CD4-positive, alpha-beta T cell treated with Interleukin-10 for 1 hour (primary cell): ENCODE measurements at places on chromosomes 11 and 22.
A peak's percentile ranks its signal among the peaks of the same experiment; 100 is the strongest.

- DNase-seq: no peak
Measured at GRCh38 chr11:69984457-69985261, 93.5 kb upstream of the ANO1 start.

GRCh38 chr11:91295591-91295990 is 929.0 kb upstream of the FAT3 start:
- DNase-seq: no peak

GRCh38 chr11:70322666-70323065 is 52.2 kb downstream of the PPFIA1 start:
- DNase-seq: no peak

- no peak for DNase-seq
Measured at GRCh38 chr11:116950210-116950609, 112.8 kb upstream of the APOA1 start.

GRCh38 chr11:101803651-101804050 is 111.2 kb upstream of the CEP126 start:
- no peak for DNase-seq

- DNase-seq: no peak
Measured at GRCh38 chr22:46652847-46653331, 32.7 kb downstream of the GRAMD4 start.

GRCh38 chr11:30990625-30991296 is 378.8 kb downstream of the DCDC1 start:
- DNase-seq: no peak

GRCh38 chr11:131945706-131946105 is 575.3 kb downstream of the NTM start:
- no peak for DNase-seq

GRCh38 chr22:44671742-44672141 is 30.3 kb upstream of the PRR5 start:
- DNase-seq: peak; percentile 45

- no peak for DNase-seq
Measured at GRCh38 chr11:198236-198806, 5.4 kb downstream of the SCGB1C1 start.

- no peak for DNase-seq
Measured at GRCh38 chr11:77968337-77968736, 26.1 kb downstream of the INTS4 start.

- no peak for DNase-seq
Measured at GRCh38 chr22:36147196-36147791, 13.3 kb downstream of the APOL3 start.

- DNase-seq: no peak
Measured at GRCh38 chr22:43506487-43506886, 94.7 kb downstream of the MPPED1 start.

- DNase-seq: no peak
Measured at GRCh38 chr11:35917676-35918075, 26.2 kb upstream of the LDLRAD3 start.

GRCh38 chr22:37618674-37619073 is 10.0 kb downstream of the GGA1 start:
- no peak for DNase-seq

DNA sequence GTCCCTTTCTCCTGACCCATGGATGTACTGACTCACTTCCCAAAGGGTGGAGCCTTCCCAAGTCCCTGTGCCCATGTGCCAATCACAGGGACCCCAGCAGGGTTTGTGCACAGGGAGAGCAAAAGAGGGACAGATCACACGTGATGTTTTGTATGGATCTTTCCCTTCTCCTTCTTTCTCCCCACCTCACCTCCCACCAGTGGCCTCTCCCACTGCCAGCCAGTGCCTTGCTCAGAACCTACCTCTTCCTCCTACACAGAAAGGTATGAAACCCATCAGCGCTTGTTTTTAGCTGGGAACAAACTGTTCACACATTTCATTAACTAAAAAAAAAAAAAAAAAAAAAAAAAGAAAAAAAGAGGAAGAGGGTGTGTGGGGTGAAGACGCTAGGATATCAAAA is 112.9 kb downstream of the DSCAML1 start:
- no peak for DNase-seq

DNA sequence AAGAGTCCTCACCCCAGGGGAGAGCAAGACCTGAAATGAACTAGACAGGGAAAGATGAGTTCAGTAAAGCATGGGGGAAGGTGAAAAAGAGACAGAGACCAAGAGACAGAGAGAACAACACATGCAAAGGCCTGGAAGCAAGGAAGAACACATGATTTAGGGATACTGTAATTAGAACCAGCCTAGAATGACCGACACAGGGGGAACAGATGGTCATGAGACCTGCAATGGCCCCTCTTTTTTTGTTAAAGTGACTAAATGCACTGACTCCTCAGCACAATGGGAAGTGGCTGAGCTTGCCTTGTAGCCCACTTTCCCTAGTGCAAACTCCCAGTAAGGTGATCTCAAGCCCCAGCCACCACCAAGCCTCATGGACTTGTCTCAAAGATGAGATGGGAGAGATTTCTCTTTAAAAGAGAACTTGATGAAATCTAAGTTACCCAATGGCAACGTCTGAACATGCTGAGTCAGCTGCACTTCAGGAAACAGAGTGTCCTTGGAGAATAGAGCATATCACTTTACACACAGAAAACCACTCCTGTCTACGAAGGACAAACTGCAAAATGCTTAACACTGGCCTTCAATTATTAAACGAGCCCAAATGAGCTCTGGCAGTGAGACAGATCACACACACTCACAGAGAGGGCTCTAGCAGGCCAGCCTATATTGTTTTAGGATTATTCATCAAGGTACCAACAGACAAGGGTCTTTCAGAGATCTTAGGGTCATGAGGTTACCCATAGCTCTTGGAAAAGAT is 91.0 kb downstream of the SERGEF start:
- DNase-seq: no peak

GRCh38 chr11:95739108-95739938 is 50.3 kb downstream of the FAM76B start:
- DNase-seq: no peak

DNA sequence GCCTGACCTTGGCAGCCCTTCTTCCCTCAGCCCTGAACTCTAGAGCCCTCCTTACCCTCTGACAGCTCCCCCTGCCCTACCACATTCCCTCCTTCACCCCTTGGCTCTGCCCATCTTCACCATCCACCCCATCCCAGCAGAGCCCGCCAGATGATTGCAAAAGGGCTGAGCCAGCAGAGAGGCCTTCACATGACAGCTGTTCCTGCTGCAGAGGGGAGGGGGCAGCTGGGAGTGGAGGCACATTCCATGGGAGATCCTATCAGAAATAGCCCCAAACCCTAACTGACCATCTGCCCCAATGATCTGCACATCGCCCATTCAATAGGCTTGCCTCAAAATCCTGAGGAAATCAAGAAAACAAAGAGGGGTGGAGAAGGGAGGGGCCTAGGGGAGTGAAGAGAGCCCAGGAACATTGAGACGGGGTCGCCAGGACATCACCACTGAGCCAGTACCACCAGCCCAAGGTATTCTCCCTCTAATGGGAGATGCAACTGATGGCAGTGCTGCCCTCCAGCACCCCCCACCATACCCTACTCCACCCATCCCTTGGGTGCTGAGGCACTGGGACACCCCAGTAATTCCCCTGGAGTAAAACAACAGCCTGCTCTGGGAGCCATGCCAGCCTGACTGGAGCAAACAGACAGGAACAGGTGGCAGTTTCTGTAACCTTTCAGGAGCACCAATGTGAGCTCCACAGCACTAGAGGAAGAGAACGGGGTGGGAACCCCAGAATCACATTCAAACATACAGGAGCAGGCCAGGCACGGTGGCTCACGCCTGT is 8.0 kb upstream of the AHNAK start:
- peak; percentile 33 for DNase-seq

- no peak for DNase-seq
Measured at GRCh38 chr11:108875134-108875533, 210.3 kb downstream of the DDX10 start.

DNA sequence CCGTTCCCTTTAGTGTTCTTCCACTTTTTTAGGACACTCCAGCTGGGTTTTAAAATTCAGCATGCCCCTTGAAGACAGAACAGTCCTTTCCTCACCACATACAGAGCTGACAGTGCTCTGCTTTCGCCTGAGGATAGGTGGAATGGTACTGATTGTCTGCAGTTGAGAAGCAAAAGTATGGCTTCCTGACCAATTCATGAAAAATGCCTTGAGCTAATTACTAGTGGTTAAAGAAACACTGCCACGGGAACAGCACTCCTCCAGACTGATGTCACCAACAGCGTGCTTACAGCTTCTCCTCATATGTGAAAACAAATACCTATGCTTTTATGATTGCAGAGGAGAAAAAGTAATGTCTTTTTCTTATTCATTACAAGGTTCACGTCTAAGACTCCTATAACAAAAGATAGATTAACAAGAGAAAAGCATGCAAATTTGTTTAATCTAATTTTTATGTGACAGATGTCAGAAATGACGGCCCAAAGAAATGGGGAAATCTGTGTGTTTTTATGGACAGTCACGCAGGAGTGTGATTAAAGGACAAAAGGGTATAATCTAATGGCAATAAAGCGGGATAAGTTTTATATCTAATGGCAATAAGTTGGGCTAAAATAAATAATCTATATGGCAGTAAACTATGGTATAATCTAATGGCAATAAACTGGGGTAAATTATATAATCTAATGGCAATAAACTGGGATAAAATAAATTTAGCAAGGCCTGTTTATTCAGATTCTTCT is 123.4 kb upstream of the ARHGAP42 start:
- no peak for DNase-seq

DNA sequence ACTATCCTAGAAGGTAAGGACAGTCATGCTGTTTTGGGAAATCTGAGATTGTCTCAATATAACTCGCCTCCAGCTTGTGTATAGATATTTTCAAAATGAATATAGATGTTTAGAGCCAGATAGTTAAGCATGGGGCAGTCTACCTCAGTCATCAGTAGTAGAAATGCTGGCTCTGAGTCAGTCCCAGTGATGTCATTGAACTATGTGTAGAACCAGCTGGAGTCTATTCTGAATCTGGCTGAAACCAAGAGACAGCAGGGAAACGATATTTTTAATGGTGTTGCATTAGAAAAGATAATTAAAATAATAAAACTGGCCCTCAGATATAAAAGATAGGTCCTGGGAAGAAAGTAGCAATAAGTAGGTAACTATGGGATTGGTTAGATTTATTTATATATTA is 25.9 kb downstream of the PIWIL4 start:
- DNase-seq: no peak

- peak; percentile 89 for DNase-seq
Measured at GRCh38 chr22:42553475-42554361, at the start of gene SERHL2. TSS of gene SERHL2 (plus strand) at chr22:42553956. CDS start at chr22:42554021, 65 bp downstream.

DNA sequence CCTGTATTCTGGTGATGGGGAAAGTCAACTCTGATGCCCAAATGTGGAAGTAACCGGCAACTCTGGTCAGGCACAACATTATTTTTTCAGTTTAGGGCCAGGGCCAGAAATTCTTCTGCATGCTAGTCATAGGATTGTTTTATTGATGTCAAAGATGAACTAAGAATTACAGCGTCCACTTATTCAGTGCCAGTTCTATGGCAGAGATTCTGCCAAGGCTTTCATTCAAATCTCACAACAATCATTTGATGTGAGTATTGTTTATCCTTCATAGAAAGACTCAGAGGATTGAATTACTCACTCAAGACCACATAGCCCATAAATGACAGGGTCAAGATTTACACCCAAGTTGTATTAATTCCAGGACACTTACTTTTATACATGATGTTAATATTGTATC is 87.7 kb downstream of the TMPRSS5 start:
- DNase-seq: no peak

DNA sequence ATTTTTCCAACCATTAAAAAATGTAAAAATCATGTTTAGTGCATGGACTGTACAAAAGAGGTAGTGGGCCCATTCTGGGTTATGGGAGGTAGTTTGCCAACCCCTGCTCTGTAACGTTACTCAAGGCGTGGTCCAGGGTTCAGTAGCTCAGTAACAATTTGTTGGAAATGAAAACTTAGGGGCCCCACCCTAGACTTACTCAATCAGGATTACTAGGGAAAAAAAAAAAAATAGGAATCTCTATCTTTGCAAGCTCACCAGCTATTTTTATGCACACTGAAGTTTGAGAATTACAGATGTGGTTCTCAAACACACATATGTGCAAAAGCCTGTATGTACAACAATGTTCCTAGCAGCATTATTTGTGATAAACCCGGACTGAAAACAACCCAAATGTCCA is 17.3 kb upstream of the LMO2 start:
- no peak for DNase-seq

DNA sequence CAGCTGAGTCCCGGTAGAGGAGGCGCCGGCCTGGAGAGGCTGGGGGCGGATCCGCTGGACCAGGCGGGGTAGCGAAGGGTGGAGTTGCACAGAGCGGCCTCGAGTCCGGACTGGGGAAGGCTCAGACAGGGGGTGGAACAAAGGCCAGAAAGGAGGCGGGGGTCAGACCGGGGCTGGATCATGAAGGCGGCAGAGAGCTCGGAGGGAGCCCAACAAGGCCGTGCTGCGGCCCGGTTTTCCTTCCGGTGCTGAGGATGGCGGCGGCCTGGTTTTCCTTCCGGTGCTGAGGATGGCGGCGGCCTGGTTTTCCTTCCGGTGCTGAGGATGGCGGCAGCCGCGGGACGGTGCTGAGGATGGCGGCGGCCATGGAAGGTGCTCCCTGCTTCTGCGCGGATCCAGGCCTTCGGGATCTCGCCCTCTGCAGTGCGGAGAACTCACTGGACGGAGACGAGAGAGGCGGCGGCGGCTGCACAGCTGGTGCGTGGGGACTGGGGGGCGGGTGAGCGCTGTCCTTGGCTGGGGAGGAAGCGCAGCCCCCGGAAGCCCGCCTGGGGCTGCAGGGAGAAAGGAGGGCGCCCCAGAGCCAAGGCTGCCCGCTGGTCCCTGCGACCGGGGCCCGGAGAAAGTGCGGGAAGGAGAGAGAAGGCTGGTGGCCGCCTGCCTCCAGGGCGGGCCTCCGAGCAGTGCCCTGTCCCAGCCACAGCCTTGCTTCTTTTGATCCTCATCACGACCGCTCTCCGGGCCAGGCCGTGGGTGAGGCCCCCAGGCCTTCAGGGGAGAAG is 350.4 kb upstream of the B3GAT1 start:
- DNase-seq: no peak

DNA sequence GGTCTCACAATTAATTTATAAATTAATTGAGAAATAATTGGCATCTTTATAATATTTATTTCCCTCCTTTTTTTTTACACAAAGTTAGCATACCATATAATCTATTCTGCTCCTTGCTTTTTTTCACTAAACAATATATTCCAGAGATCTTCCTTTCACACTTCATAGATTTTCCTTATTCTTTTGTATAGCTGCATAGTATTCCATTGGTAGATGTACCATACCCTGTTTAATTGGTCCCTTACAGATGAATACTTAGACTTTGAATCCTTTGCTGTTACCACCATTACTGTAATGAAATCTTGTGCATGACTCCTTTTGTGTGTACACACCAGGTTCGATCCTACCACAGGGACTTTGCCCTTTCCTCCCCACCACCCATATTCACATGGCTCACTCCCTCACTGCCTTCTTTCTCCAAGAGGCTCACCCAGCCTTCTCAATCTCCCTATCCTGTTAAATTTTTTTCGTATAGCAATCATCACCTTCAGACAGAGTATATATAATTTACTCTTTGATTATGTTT is 48.9 kb downstream of the RBX1 start:
- no peak for DNase-seq
